ENCODE measurements at places on chromosomes 2 and 18.

GRCh38 chr18:77250926-77251729 lies 1.5 kb downstream of the GALR1 start:
- no peak for DNase-seq

- DNase-seq = no peak
Observed at GRCh38 chr2:207746131-207746530, 23.6 kb downstream of the FZD5 start.

GRCh38 chr18:48898521-48898920 lies 52.2 kb downstream of the SMAD7 start:
- no peak for DNase-seq

DNA sequence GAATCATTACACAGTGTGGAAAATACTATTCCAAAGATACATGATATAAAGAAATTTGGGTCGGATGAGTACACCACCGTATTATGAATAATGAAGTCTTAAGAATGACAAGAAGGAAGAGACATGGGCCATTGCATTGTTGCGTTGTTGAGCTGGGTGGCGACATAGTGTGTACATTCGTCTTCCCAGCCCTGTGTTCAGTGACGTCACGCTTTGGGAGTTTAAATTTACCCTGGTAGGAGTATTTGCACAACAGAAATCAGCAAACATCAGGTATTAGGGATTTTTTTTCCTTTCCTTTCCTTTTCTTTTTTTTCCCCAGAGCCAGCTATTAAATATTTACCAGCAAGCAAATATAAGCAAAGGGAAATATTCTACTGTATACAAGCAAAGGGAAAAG lies 347.2 kb upstream of the NETO1 start:
- DNase-seq = no peak

- DNase-seq = no peak
Observed at GRCh38 chr2:239806758-239807434, 218.2 kb downstream of the NDUFA10 start.
